ENCODE measurements at places on chromosomes 7 and 10.

GRCh38 chr10:21638681-21639080 lies 104.6 kb downstream of the MLLT10 start:
- peak; percentile 21 for DNase-seq

DNA sequence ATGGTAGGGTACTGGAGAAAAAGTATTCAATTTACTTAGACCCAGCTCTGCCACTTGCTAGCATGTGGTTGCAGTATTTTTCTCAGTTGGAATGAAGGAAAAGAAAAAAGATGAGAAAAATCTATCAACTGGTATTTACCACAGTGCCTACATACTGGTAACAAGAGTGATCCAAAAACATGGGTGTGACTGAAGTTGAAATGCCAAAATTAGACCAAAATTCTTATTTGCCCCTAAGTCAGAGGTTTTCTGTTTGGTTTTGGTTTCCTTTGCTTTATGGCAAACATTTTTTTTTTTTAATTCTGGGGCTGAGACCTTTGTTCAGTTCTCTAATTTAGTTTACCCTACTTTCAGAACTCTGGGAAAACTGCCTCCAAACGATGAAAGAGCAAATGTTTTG lies 12.3 kb downstream of the HYCC1 start:
- no peak for DNase-seq

DNA sequence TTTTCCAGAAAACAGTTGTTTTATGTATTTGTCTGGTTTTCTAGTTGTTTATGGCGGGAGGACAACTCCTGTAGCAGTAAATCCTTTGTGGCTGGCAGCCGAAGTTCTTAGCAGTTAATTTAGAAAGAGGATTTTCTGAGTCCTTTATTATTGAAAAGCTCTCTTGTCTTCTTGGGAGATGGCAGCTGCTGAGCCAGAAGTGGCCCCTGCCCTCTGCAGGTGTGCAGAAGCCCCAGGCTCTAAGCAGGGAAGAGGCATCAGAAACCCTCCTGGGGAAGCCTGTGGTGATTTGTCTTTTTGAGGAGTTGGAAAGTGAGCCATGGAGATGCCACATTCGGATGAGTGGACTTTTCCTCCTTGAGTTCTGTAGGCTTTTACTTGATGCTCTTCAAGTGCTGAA lies 106.3 kb downstream of the GLRX3 start:
- DNase-seq = no peak

DNA sequence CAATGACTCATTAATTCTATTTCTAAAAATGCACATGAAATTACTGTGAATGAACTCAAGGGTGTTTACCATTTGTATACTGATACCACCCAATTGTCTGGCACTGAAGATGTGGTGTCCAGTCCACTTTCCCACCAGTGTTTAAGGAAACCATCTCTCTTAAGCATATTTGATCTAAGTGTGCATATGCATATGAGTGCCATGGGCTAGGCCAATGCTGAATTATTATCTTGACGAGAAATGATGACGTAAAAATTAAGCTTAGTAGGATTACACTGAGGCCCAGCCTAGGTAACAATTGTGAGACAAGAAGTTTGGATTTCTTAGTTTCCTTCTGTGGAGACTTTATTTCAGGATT lies 59.7 kb downstream of the SVIL start:
- no peak for DNase-seq

DNA sequence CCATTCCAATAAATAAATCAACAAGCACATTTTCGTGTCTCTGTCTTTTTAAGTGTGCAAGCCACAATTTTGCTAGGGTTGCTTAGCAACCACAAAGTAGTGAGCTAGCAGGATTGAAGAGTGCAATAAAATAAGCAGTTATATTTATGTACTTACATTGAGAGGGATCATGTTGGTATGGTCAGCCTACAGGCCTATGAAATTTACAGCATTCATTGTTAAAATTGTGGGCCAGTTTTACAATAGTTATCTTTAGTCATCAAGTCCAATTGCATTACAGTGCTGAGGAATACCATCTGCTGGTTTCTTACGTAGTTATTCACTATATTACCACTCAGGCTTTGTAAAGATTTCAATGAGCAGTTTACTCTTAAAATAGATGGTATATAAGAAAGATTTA lies 192.5 kb upstream of the POT1 start:
- no peak for DNase-seq

DNA sequence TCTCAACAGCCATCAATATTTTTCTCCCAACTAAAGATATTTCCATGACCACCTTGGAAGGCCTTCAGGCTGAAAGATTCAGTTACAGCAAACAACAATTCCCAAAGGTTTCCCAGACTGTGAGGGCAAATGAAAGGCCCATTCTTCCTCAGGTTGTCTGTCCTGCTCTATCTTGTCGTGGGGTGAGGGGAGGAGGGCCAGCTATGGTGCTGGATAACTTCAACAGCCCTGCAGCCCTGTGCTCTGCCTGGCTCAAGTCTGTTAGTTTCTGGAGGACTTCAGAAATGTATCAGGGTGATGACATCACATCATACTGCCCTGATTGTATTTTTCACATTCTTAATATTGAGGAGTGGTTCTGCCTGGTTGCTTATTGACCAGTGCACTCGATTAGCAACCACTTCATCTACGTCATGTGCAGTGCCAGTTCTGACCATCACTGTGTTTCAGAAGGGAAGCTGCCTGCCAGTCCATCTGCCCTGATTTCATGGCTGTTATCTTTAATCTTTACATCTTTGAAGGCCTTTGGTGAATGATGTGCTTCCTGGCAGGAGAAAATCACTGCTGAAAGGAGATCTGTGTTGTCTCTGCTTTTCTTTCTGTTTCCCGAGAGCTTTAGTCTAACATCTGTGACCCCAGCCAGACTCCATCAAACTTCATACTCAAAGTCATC lies 135.5 kb downstream of the NRF1 start:
- DNase-seq = no peak

GRCh38 chr10:70742537-70743429 lies 42.4 kb downstream of the TBATA start:
- DNase-seq = no peak

DNA sequence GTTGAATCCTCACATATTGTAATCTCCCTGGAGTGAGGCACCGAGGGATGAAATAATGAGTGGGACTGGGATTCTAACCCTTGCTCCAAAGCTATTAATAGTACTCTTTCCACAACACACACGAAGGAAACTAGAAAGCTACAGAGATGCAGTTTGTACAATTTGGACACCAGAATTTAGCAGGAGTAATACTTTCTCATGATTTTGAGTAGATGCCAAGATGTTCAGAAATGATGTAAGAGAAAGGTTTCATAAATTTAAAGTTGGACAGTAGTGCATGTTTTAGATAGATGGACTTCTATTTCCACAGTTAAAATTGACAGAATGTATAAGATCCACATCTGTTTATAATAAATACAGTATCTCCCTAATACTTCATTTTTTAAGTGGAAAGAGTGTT lies 46.5 kb downstream of the PRR15 start:
- no peak for DNase-seq

- no peak for DNase-seq
These were observed 26.7 kb upstream of the CROT start for GRCh38 chr7:87318741-87319140.

GRCh38 chr10:101995451-101996063 lies 60.4 kb downstream of the ARMH3 start:
- DNase-seq = no peak

- DNase-seq = no peak
These were observed 1190.9 kb downstream of the TYW1 start for GRCh38 chr7:68187532-68187931.

DNA sequence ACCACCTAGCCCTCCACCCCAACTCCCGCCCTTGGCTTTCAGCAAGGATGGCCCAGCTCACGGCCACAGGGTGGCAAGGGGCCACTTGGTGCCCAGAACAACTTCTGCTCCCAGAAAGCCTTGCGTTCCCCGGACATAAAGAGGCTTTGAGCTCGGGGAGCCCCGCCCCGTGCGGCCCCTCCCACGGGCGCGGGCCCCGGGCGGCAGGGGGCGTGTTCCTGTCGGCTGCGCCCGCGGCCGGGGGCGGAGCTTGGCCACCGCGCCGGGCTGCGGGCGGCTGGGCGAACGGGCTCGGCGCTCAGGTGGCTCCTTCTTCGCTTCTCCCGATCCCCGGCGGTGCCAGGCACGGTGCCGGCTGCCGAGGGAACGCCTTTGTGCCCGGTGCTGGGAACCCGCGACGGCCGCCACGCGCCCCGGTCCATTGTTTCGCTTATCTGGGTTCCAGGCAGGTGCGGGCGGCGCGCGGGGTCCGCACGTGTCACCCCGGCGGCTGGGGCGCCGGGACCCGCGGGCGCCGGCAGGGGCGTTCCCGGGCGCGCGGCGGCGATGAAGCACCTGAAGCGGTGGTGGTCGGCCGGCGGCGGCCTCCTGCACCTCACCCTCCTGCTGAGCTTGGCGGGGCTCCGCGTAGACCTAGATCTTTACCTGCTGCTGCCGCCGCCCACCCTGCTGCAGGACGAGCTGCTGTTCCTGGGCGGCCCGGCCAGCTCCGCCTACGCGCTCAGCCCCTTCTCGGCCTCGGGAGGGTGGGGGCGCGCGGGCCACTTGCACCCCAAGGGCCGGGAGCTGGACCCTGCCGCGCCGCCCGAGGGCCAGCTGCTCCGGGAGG lies at the start of gene NFE2L3:
NFE2L3 (plus strand) TSS at position 246 of the 829 bp plus-strand sequence; CDS start at position 547, 301 bp downstream.
- peak; percentile 88 for DNase-seq

- DNase-seq = no peak
These were observed 436.0 kb downstream of the PAXIP1 start for GRCh38 chr7:154566877-154567276.

- DNase-seq = no peak
These were observed 21.5 kb upstream of the CALD1 start for GRCh38 chr7:134757938-134758337.

DNA sequence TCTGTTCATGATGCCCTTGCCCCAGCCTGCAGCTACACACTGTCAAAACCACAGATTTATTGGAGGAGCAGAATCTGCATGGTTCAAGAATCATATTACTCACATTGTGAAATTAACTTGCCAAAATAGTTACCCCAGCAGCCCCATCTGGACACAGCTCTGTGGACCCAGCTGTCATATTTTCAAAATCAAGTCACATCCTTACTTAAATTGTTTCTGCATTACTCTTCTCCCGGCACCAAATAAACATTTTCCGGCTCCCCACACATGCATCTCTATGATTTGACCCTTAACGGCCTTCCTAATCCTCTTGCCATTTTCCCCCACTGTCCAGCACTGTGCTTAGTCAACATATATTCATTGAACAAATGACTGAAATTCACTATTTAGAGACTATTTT lies 43.8 kb upstream of the GPR26 start:
- DNase-seq = no peak

DNA sequence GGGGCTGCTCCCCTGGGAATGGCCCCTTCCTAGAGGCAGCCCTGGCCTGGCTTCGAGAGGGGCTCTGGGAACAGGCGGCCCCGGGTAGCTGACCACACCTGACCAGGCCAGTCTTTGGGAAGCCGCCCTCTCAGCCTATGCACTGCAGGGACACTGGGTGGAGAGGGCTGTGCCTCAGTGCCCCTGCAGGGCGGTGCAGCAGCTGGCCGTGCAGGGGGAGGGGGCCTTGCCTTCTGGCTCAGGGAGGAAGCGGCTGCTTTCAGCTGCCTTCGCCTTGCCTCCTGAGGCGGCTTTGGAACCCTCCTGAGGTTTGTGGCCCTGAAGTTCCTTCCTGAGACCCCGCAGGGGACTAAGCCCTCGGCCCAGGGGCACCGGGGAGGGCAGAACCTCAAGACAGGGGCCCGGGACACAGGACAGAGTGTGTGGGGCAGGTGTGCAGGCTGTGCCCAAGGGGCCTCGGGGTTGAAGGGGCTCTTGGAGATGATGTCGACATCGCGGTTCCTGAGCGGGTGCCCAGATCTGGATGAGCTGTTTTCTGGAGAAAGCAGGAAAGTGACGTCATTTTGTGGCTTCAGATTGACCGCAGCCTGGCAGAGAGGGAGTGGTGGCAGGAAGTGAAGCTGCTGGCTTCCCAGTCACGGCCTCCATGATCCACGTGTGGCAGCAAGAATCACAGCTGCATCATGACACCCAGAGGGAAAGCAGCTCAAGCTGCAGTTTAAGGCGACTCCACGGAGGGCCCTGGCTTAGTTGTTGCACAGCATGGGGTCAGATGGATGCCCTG lies 17.7 kb downstream of the ADAM8 start:
- no peak for DNase-seq

DNA sequence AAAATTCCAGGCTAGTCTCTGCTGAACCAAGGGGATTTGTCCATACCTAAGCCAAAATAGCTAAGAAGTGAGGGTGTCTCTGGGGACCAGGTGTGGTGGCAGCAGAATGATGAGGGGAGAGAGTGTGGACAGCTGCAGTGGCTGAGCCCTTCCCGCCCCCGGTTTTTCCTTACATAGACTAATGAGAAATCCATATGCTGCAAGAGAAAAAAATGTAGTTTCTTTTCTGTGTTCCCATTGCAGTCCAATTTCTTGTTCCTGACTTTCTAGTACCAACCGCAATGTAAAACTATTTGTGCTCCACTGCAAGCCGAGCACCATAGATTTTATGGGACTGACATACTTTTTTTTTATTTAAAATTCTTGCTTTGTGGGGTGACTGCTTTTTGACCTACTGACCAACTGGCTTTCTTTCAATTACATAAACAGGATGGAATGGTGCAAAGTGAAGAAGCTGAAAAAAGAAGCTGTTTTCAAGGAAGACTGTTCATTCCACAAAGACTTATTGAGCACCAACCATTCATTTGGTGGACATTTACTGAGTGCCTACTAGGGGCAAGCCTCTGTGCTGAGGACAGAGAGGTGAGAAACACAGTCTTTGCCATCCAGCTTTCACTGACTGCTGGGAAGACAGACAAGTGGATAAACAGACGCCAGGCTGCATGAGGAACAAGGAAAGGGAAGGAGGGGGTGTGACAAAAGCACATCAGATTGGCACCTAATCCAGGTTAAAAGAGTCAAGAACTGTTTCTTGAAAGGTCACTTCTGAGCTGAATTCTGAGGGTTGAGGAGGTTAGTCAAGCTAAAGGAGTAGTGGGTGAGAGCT lies 9.8 kb downstream of the CEP41 start:
- peak; percentile 77 for DNase-seq

- no peak for DNase-seq
These were observed 1158.8 kb upstream of the SORCS1 start for GRCh38 chr10:108323274-108323798.

DNA sequence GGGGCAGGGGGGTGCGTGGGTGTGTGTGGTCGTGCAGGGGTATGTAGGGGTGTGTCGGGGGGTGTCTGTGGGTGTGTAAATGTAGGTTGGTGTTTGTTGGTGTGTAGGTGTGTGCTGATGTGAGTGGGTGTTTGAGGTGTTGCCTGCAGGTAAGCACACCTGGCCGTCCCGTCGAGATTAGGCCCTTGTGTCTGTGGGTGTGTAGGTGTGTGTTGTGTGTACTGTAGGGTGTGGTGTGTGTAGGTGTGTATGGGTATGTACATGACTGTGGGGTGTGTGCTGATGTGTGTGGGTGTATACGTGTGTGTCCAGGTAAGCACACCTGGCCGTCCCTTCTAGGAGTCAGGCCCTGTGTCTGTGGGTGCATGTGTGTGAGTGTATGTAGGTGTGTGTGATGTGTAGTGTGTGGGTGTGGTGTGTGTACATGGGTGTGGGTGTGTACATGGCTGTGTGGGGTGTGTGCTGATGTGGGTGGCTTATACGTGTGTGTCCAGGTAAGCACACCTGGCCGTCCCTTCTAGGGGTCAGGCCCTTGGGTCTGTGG lies 15.8 kb downstream of the FAM20C start:
- DNase-seq = no peak

- DNase-seq = no peak
These were observed 46.9 kb downstream of the VWA2 start for GRCh38 chr10:114285961-114286441.
